ENCODE measurements at places on chromosomes 16 and 17.

- no peak for DNase-seq
Observed at GRCh38 chr17:50502301-50502990, 5.8 kb upstream of the MYCBPAP start.

GRCh38 chr17:78558181-78558850 is 18.9 kb downstream of the DNAH17 start:
- no peak for DNase-seq

GRCh38 chr16:27426423-27427408 is 24.7 kb downstream of the IL21R start:
- DNase-seq = no peak

- DNase-seq = no peak
Observed at GRCh38 chr16:15928261-15929104, 20.9 kb upstream of the ABCC1 start.

DNA sequence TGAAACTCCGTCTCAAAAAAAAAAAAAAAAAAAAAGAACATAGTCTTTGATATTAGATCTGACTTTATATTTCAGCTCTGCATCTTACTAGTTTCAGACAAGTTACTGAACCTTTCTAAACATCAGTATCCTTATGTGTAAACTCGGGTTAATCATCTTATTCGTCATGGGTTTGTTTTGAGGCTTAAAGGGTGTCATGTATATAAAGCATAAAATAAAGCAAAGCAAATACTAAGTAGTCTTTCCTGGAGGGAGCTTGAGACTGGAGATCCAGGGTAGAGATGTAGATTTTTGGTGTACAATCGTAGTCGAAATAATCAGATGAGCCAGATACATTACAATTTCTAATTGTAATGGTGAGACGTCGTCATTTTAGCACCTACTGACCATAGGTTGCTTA is 7.8 kb downstream of the BCAS3 start:
- no peak for DNase-seq

GRCh38 chr16:30997725-30998711 is 12.4 kb downstream of the STX1B start:
- peak; percentile 32 for DNase-seq

- no peak for DNase-seq
Observed at GRCh38 chr17:80948976-80949450, 42.6 kb upstream of the CHMP6 start.

DNA sequence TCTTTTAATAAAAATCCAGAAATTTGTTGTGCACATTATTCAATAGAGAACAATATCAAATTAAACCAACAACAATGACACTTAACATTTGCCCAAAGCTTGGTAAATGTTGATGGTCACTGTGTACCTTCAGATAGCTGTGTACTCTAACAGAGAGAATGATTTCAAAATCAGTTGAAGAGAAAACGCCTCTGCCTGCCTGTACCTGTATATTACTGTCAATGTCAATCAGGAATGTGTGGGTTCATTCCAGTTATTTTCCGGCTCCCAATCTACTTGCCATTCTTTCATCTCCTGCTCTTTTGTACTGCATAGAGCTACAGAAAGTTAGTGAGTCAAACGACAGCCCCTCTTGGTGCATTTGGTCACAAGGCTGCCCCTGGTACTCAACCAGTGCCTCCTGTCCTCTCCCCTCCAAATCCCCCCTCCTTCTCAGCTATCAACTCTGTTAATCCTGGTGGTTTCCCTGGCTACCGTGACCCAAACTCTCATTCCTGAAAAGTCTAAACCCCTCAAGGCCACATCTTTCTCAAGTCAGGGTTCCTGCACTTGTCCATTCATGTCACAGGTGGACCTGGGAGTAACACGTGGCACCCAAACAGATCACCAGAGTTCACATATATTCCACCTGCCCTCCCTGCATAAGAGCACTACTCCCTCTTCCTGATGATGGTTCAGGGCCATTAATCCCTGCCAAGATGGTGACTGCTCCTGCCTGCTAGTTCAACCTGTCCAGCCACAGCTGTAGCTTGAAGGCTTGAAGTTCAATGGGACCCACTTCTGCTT is 13.6 kb upstream of the ARL4D start:
- no peak for DNase-seq

GRCh38 chr17:42660692-42661345 is 1.7 kb downstream of the TUBG2 start:
- DNase-seq = no peak

DNA sequence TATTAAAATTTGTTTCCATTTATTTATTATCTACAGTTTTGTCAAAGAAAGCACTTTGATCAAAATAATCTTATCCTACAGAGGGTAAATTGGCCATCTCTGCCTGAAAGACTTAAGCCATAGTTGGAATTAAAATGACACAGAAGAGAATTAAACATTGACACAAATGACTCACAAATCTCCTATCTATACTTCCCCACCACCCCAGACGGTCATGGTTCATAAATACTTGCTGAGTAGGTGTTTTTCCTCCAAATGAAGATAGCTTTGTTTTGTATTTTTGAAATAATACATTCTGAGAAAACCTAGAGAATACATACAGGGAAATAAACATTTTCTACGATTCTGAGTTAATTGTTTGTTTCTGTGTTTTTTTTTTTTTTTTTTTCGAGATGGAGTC is 142.8 kb downstream of the MAP2K6 start:
- no peak for DNase-seq

Data from SW 1271 (cell line).